ENCODE measurements at places on chromosomes 2 and 18.
A peak's percentile ranks its signal among the peaks of the same experiment; 100 is the strongest.

DNA sequence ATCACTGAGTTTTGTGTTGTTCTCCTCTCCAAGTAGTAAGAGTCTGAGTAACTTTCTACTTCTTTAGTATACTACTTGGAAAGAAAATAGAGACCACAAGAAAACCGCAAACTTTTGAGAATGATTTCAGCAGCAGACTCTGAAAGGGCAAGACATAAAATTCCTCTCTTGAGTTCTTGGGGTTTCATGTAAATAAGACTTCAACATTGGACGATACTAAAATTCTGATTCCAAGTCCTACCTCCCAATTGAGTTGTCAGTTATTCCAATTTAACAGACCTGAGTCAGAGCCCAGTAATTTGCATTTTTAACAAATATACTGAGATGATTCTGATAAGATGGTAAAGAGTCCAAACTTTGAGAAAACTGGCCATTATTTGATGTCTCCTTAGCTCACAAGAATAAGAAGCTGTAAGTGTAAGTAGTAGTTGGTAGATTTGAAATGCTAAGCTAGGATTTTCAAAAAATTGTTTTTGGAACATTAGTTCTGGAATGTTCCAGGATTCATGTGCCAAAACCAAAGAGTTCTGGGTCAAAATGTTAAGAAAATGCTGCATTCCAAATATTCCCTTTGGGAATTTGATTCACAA, 261.6 kb upstream of the SPOPL start:
- no peaks in the 10 kb centered on the region for H3K27me3 ChIP-seq
- no peak overlapping the region for H3K27ac ChIP-seq
- H3K4me1 ChIP-seq: peaks cover 9% of the 10 kb centered on the region
- no peak for DNase-seq

GRCh38 chr2:60426880-60427279, 126.6 kb downstream of the BCL11A start:
- no peak for DNase-seq
- no peaks in the 10 kb centered on the region for H3K36me3 ChIP-seq
- H3K27ac ChIP-seq: no peak overlapping the region
- H3K4me1 ChIP-seq: no peaks in the 10 kb centered on the region
- no peak overlapping the region for H3K4me3 ChIP-seq

GRCh38 chr2:67002618-67003371, 394.3 kb upstream of the ETAA1 start:
- H3K27me3 ChIP-seq: no peaks in the 10 kb centered on the region
- no peaks in the 10 kb centered on the region for H3K4me1 ChIP-seq
- DNase-seq: no peak
- H3K4me3 ChIP-seq: no peak overlapping the region

DNA sequence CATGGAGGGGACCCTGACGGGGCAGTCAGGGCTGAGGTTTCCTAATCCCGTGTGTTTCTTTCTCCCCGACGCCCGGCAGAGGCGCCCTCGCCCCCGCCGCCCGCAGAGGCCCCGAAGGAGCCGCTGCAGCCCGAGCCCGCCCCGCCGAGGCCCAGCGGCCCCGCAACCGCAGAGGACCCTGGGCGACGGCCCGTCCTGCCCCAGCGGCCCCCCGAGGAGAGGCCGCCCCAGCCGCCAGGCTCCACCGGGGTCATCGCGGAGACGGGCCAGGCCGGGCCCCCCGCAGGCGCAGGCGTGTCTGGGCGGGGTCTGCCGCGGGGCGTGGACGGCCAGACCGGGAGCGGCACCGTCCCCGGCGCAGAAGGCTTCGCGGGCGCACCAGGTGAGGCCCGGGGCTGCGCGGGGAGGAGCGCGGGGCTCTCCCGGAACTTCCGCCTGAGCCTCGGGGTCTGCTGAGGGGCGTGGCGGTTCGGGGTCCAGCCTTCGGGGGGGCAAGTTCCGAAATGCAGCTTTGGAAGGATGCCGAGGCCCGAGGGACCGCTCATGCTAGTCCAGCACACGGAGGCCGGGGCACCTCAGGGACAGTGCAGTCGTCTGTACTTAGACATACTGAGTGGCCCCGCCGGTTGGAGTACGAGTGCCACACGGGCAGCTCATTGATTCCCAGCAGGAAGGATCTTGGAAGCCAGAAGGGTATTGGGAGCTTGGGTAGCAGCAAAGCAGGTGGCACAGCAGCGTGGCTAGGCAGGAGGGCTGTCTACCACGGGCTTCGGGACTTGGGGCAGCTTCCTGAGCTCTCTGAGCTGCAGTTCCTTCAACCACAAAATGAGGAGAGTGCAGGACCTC, 60.1 kb downstream of the EMILIN2 start:
- peaks cover 16% of the 10 kb centered on the region for H3K36me3 ChIP-seq
- DNase-seq: no peak
- peaks cover 7% of the 10 kb centered on the region for H3K4me1 ChIP-seq
- H3K4me3 ChIP-seq: peak overlapping the region; percentile 64
- H3K27ac ChIP-seq: peak overlapping the region; percentile 96
